Stimulated activated CD8-positive, alpha-beta memory T cell treated with anti-CD3 and anti-CD28 coated beads, Interleukin-7, amount 100 ng/mL, for 1 hour (primary cell): ENCODE measurements at places on chromosomes 2 and 18.
A peak's percentile ranks its signal among the peaks of the same experiment; 100 is the strongest.

GRCh38 chr2:231687133-231687852 is 21.0 kb upstream of the PTMA start:
- DNase-seq, result peak; percentile 54

DNA sequence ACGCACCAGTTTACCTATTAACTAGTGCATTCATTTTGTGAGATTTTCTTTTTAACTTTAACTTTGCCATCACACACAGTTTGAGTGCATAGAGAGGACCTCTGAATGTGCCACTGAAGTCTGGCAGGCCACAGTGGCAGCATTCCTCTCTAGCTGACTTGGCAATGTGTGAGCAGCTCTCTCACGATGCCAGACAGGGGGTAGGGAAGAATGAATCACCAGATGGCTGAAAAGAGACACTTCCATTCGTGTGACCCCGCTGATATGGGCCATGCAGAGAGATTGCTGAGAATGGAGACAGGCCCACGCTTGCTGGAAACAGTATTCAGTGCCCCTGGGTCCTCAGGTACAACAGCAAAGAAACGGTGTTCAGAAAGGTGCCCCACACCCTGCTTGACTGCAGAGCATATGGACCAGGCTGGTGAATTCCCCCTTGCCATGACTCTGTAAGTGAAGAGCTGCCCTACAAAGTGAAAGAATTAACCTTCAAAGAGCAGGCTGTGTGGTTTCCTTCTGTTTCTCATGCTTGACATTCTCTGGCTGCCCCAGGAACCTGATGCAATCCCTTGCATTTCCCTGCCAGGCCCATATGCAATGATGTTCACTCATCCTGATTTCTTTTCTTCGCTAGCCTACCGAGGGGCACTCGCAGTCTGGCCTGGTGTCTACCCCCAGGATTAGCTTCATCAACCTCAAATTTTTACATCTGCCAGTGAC is 236.1 kb downstream of the CDH20 start:
- no peak for DNase-seq

GRCh38 chr2:204695506-204695905 is 150.2 kb downstream of the PARD3B start:
- DNase-seq, result no peak

GRCh38 chr2:174779361-174779928 is 15.2 kb upstream of the CHRNA1 start:
- DNase-seq, result no peak

GRCh38 chr18:26617151-26617554 is 68.8 kb upstream of the KCTD1 start:
- DNase-seq, result no peak

DNA sequence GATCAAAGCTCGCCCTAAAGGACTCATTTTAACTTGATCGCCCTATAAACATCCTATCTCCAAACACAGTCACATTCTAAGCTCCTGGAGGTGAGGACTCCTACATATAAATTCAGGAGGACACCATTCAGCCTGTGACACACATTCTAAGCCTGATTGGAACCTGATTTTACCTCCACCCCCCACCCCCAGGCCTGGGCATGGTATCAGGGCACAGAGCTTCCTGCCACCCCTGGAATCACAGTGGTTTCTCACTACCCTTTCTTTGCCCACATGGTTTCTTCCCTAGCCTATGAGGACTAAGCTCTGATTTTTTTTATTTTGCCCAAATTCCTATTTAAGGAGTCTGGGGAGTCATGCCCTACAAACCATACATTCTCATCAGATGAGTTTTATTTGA is 428.1 kb upstream of the ID2 start:
- DNase-seq, result no peak

- no peak for DNase-seq
Observed at GRCh38 chr18:44624052-44624451, 56.6 kb upstream of the SETBP1 start.

GRCh38 chr2:239285071-239285931 is 115.5 kb downstream of the HDAC4 start:
- no peak for DNase-seq

DNA sequence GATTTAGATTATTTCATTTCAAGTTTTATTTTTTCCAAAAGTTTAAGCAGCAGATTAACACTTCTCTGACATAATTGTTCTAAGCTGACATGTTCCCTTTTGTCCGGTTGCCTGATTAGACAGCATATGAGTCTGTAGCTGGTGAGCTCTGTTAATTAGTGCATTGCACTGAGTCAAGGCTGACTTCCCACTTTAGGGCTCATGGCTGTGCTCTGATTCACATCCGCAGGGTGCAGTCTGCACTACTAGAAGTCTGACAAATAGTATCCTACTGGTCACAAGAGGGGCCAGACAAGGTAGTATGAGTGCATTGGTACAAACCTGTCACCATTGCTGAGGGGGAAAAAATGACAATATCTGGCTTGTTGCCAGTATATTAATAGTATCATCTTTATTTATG is 443.9 kb upstream of the ZNF804A start:
- DNase-seq, result no peak

- DNase-seq, result no peak
Observed at GRCh38 chr2:203681978-203682377, 24.5 kb upstream of the CD28 start.

- no peak for DNase-seq
Observed at GRCh38 chr2:240567872-240568677, at the start of gene RNPEPL1. Gene RNPEPL1, plus strand, starts transcription at chr2:240568484. Its CDS starts 103 bp downstream, at chr2:240568587.
